ENCODE measurements at places on chromosomes 16 and 17. TPM values are rescaled to one million over a fixed set of nuclear protein-coding genes. Genes with fewer than 3 reads are reported as not detected.

The NAGS gene
- total RNA-seq, result 0.48 TPM

The CES1 gene
- total RNA-seq, result not detected

The TXNL4B gene
- total RNA-seq, result 18.9 TPM

The TBC1D3C gene
- total RNA-seq, result not detected

The TBC1D3G gene
- not detected for total RNA-seq

- no peak for ATAC-seq
These were observed 69.6 kb upstream of the GSE1 start for GRCh38 chr16:85543536-85543935.

GRCh38 chr16:47634126-47634525, 173.0 kb downstream of the PHKB start:
- no peak for ATAC-seq

DNA sequence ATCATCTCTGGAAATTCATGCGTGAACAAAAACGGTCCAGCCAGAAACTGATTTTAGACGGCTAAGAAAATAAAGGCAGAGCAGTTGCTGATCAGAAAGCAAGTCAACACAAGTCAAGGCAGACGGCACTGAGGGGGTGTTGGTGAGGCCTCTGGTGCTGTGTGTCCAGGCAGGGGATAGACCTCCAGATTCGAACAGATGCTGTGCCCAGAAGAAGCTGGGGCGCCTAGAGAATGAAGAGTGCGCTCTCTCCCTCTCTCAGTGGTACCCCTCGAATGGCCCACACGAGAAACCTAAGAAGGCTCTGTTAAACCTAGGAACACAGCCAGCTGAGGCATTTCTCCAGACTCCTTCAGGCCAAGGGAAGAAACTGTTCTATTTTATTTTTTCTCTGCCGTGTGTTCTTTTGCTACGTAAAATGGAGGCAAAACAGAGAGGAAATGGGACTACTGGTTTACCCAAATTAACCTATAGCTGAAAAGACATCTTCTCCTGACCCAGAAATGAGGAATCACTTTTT, 178.3 kb downstream of the PMP22 start:
- no peak for ATAC-seq

- no peak for ATAC-seq
These were observed 156.6 kb upstream of the MAF start for GRCh38 chr16:79757163-79757562.

GRCh38 chr16:61150351-61150750, 885.9 kb downstream of the CDH8 start:
- ATAC-seq, result no peak

DNA sequence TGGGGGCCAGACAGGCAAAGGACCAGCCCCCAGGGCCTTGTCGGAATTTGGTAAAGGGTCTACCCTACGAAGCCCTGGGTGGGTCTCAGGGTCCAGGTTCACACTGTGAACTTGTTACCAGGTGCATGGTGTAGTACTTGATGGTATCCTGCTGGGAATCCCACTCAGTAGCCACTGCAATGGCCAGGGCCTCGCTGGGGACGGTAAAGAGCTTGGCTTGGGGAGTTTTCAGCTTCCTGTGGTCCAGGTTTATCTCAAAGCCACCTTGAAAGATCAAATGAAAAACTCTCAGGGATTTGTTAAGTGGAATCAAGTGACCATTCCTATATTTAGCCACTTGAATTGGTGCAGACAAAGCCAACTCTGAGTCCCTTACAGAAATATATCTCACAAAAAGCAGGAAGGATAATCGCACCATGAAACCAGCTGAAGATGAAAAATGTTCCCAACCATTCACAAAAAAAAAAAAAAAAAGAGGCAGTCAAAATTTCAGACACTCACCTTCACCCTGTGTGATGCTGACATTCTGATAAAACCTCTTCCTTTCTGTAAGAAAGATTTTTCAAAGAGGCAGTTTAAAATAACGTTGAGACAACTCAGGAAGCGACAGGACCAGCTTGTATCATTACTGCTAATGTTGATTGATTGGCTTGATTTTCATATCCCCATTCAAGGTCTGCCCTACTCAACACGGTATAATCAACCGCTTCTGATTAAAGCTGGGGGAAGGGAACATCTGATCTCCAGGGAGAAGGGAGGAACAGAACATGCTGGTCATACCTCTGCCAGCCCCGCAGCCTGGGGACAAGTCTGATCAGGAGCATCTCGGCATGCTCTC, 10.6 kb downstream of the ATPAF2 start:
- ATAC-seq, result no peak

DNA sequence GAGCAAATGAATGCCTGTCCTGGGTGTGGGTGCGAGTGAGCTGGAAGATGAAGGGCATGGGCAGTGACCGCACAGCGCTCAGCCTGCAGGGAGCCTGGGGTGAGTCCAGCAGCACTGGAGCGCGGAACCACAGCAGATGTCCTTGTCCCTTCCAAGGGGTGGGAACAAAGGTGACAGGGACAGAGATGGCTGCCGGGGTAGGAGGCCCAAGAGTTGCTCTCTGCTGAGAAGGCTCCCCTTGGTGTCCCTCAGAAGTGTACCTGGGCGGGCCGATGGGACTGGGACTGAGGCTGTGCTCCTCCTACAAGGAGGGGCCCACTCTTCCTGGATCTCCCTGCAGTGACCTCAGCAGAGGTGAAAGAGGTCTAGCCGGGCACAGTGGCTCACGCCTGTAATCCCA, 7.6 kb upstream of the PGAP6 start:
- ATAC-seq, result no peak

DNA sequence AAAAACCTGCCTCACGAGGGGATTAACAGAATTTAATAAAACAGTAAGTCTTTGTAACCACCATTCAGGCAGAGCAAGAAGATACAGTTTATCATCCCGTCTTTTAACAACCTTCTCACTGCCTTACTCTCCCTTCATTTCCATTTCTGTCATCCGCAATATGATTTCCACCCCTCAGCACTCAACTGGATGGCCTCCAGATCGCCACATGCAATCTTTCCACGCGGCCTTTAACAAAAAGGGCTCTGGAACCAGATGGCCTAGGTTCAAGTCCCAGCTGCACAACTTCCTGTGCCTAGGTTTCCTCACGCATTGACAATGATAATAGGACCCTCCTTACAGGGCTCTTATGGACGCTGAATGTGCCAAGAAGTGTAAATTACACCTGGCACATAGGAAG, 103.6 kb downstream of the GAS7 start:
- ATAC-seq, result no peak
